ENCODE measurements at places on chromosomes 13 and 19.

DNA sequence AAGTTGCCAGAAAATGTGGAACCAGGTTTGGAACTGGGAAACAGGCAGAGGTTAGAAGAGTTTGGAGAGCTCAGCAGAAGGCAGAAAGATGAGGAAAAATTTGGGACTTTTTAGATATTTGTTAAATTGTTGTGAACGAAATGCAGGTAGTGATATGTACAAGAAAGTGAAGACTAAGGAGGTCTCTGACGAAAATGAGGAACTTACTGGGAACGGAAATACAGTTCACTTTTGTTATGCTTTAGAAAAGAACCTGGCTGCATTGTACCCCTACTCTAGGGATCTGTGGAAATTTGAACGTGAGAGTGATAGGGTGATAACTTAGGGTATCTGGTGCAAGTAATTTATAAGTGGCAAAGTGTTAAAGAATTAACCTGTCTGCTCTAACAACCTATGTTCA is 632.4 kb downstream of the SLITRK5 start:
- no peaks in the 10 kb centered on the region for H3K27me3 ChIP-seq
- H3K4me3 ChIP-seq: no peak overlapping the region
- no peaks in the 10 kb centered on the region for H3K4me1 ChIP-seq
- H3K27ac ChIP-seq: no peak overlapping the region

DNA sequence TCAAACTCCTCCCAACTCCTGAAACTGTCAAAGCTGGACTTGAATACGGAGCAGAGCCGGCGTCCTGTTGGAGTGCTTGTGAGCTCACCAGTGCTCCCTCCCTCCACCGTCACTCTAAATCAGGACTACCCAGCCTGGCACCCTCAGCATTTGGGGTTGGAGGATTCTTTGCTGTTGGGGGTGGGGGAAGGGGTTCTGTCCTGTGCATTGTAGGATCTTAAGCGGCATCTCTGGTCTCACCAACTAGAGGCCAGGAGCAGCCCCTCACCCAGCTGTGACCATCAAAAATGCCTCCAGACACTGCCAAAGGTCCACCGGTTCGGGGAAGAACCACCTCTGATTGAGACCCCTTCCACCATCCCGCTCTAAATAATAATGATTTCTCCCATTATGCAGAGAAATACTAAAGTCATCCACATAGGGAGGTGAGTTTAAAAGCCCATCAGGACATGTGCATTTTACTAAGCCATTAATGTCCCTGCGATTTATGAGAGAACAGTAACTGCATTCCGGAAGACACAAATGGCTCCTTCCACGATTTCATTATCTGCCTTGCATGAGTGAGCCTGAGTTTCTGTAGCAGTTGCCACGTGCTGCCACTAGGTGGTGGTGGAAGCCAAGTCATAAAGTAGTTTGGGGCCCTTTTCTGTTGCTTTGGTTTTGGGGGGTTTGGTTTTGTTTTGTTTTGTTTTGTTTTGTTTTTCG is 16.1 kb upstream of the USP29 start:
- no peaks in the 10 kb centered on the region for H3K4me1 ChIP-seq
- H3K36me3 ChIP-seq: no peaks in the 10 kb centered on the region
- H3K27me3 ChIP-seq: peaks cover 7% of the 10 kb centered on the region
- no peak overlapping the region for H3K4me3 ChIP-seq

DNA sequence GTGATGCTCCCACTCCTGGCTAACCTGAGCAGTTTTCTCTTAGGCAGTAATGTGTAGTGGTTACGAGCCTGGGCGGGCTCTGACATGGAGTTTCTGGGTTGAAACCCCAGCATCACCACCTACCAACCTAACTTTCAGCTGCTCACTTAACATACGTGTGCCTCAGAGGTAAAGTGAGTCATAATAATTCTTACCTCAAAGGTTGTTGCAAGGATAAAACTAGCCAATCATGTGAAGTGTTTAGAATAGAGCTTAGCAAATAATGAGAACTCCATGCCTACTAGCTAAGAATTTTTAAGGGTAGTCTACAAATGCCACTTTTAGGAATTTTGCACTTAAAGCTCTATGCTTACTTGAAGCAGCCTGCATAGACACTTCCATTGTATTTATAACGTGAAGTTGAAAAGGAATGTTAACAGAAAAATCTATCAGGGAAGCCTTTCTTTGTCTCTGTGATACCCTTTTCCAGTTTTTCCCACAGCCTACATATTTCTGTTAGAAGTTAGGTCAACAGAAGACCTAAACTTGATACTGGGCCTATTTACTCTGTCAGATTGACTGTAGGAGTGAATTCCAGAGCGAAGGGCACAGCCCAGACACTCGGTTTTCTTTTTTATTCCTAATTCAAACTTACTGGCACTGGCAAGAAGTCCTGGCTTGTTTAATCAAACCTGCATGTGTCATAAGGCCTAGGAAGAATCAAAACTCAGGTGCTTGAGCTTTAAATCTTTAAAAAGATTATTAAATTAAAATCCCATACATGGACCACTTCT is 90.7 kb downstream of the FREM2 start:
- no peaks in the 10 kb centered on the region for H3K36me3 ChIP-seq
- no peak overlapping the region for H3K27ac ChIP-seq
- DNase-seq: no peak
- H3K4me1 ChIP-seq: no peaks in the 10 kb centered on the region
- H3K27me3 ChIP-seq: no peaks in the 10 kb centered on the region
- no peak overlapping the region for H3K4me3 ChIP-seq

GRCh38 chr19:53600217-53600616 is 31.6 kb upstream of the DPRX start:
- no peak overlapping the region for H3K4me3 ChIP-seq
- no peak overlapping the region for H3K27ac ChIP-seq
- no peaks in the 10 kb centered on the region for H3K27me3 ChIP-seq
- H3K36me3 ChIP-seq: no peaks in the 10 kb centered on the region

GRCh38 chr19:1417681-1418495 is 10.5 kb downstream of the DAZAP1 start:
- H3K36me3 ChIP-seq: peaks cover 59% of the 10 kb centered on the region
- no peaks in the 10 kb centered on the region for H3K27me3 ChIP-seq
- no peak for DNase-seq
- peaks cover 21% of the 10 kb centered on the region for H3K4me1 ChIP-seq
- H3K27ac ChIP-seq: no peak overlapping the region
- no peak overlapping the region for H3K4me3 ChIP-seq

DNA sequence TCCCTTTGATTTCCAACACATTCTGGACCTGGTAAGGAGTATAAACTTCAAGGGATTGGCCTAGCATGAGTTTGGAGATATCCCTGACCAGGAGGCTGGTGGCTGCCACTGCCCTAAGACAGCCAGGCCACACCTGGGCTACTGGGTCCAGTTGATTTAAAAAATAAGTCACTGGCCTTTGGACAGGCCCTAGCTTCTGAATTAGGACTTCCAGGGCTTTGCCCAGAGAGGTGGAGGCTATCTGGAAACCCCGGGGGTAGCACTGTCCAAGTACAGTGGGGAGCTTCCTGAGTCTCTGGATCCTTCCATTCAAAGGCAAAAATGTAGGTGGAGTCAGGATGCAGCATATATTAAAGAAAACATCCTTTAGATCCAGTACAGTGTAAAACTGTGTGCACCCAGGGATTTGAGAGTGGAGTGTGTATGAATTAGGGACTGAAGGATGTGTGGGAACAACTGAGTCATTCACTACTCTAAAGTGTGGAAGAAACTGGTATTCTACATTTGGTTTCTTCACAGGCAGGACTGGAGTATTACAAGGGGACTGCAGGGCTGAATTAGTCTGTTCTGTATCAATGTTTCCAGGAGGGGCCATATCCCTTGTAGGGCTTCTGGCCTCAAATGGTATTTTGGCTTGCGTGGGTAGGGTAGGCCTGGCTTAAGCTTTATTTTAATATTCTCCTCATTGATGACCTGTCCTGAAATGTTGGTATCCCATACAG is 14.8 kb upstream of the FCGBP start:
- no peak for DNase-seq
- peaks cover 46% of the 10 kb centered on the region for H3K27me3 ChIP-seq
- no peak overlapping the region for H3K4me3 ChIP-seq
- H3K36me3 ChIP-seq: no peaks in the 10 kb centered on the region
- H3K27ac ChIP-seq: no peak overlapping the region

All from CD14-positive monocyte (primary cell).